ENCODE measurements at places on chromosomes 11 and 22. TPM values are rescaled to one million over a fixed set of nuclear protein-coding genes. Genes with fewer than 3 reads are reported as not detected.

Gene PGR
- 0.16 TPM for polyA plus RNA-seq

Gene SPECC1L
- polyA plus RNA-seq, result 14.3 TPM

Gene SMDT1
- polyA plus RNA-seq, result 167 TPM

Gene ABCG4
- polyA plus RNA-seq, result 0.10 TPM

Gene TNKS1BP1
- polyA plus RNA-seq, result 87.0 TPM

Gene OR5B21
- not detected for polyA plus RNA-seq

Gene BAIAP2L2
- polyA plus RNA-seq, result 1.0 TPM

Gene GALNT18
- 17.7 TPM for polyA plus RNA-seq

Gene SLC15A3
- 166 TPM for polyA plus RNA-seq

Gene MS4A4A
- polyA plus RNA-seq, result 15.6 TPM

Gene SLC37A2
- 3.2 TPM for polyA plus RNA-seq

Gene SLC17A6
- not detected for polyA plus RNA-seq

Gene C11orf65
- 0.33 TPM for polyA plus RNA-seq

Gene CD44
- 636 TPM for polyA plus RNA-seq

DNA sequence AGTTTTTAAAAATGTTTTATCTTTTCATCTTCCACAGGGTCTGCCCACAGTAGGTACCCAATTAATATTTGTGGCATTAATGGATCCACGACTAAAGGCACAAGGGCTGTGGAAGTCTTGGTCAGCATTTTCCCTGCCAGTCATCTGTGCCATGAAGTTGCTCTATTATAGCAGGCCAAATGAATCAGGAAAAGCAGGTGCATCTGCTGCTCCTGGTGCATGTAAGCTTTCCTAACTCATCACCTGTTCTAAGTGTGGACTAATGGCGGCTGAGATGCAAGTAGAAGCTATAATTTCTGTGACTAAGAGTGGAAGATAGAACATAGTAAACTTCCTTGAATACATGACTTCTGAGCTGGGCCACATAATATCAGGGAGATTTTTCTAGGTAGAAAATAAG lies 182.5 kb upstream of the TENM4 start:
- DNase-seq, result no peak

GRCh38 chr11:116278076-116278475 lies 494.7 kb downstream of the BUD13 start:
- DNase-seq, result no peak

DNA sequence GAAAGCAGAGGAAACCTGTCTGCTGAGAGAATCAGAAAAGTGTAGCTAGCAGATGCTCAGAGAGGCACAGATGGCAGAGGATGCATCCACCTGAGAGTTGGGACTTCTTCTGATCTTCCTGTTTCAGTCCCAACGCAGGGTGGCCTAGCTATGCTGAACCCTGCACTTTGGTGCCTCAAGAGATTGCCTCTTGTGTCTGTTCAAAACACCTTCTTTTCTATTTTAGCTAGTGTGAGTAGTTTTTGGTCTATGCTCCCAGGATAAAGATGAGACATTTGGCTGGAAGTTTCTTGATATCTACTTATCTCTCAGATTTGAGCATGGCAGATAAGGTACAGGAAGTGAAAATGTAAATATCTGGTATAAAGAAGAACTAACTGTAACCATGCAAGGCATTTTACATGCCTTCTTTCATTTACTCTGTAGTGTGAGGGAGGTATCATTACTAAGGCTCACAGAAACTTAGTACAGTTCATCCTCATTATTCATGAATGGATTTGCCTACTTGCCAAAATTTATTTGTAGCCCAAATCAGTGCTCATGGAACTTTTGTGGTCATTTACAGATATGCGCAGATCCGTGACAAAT lies 47.0 kb upstream of the PSMA1 start:
- no peak for DNase-seq

GRCh38 chr11:9850224-9850895 lies 186.5 kb downstream of the SWAP70 start:
- no peak for DNase-seq

DNA sequence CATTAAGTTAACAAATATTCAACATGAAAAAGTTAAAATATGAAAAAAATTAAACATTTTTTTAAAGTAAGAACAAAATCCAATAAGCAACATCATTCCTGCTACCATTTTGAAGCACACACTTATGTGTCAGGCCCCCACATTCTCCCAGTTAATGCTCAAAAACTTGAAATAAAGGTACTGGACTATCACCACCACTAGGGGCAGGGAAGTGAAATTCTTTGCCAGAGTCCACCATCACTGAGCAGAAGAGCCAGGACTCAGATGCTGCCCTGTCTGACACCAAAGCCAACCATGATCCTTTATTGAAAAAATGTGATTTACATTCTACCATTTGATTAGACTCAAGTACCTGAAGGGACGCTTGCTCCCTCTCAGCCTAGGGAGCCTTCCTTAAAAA lies 39.1 kb downstream of the PITPNB start:
- no peak for DNase-seq

- DNase-seq, result no peak
These were observed 29.8 kb downstream of the ARHGAP42 start for GRCh38 chr11:100716838-100717237.

- DNase-seq, result peak; percentile 73
These were observed 50.9 kb upstream of the YWHAH start for GRCh38 chr22:31893460-31893859.

DNA sequence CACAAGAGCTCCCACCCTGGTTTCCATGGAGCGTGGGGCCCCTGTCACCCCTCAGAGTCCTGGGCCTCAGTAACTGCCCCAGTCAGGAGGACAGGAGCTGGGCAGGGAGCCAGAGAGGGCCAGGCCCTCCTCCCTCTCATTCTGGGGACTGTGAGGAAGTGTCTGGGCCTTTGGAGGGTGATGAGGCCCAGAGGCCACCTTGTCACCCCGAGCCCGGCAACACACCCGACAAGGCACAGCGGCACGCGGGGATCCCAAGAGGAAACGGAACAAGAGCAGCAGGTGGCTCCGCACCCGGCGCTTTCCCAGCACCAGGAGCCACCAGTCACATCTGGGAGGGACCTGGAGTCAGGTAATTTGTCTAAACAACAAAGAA lies 72.1 kb downstream of the CELSR1 start:
- peak; percentile 48 for DNase-seq

GRCh38 chr11:95693298-95693697 lies 96.3 kb downstream of the FAM76B start:
- DNase-seq, result no peak

DNA sequence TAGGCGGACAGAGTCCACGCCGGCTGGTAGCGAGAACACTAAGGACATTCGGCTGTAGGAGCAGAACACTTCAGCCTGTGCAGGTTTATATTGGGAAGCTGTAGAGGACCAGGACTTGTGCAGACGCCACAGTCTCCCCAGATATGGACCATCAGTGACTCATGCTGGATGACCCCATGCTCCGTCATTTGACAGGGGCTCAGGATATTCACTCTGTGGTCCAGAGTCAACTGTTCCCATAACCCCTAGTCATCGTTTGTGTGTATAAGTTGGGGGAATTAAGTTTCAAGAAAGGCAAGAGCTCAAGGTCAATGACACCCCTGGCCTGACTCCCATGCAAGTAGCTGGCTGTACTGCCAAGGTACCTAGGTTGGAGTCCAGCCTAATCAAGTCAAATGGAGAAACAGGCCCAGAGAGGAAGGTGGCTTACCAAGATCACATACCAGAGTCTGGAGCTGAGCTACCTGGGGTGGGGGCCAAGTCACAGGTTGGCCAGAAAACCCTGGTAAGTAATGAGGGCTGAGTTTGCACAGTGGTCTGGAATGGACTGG lies 17.2 kb downstream of the P2RY2 start:
- DNase-seq, result no peak

DNA sequence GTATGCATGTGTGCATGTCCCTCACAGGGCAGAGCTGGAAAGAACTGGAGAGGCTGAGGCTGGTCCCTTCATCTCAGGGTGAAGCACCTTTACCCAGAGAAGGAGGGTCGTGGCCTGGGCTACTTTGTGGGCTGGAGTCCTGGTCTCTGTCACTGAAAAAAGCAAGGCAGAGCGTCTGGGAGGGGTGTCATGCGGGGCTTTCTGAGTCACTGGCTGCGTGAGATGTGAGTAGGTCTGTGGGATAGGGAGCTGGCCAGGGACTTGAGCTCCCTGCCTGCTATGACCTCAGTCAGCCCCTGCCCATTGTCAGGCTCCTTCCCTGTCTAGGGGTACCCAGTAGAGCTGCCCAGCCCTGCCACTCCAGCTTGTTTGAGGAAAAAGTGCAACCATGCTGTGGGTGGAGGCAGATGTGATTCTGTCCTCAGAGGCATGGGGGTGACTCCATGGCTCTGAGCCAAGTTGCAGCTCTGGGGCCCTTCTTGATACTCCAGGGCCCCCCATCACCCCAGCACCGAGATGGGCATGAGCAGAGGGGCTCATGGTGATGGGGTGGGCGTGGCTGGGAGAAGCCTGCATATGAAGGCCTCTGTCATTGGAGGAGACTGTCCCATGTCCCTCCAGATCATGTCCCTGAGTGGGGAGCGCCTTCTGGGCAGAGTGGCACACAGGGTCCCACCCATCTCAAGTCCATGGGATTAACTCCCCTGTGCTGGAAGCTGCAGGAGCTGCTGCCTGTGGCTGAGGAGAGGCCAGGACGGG lies 27.8 kb downstream of the KCNQ1 start:
- no peak for DNase-seq

- DNase-seq, result no peak
These were observed 631.4 kb upstream of the LUZP2 start for GRCh38 chr11:23865341-23865975.

GRCh38 chr11:11963842-11964773 lies 44.3 kb downstream of the DKK3 start:
- no peak for DNase-seq

- DNase-seq, result no peak
These were observed 360.2 kb downstream of the KCNA4 start for GRCh38 chr11:29656597-29656996.

- DNase-seq, result no peak
These were observed 407.1 kb upstream of the LRRC4C start for GRCh38 chr11:41866525-41866924.

- no peak for DNase-seq
These were observed 83.3 kb downstream of the BARX2 start for GRCh38 chr11:129458756-129459535.

DNA sequence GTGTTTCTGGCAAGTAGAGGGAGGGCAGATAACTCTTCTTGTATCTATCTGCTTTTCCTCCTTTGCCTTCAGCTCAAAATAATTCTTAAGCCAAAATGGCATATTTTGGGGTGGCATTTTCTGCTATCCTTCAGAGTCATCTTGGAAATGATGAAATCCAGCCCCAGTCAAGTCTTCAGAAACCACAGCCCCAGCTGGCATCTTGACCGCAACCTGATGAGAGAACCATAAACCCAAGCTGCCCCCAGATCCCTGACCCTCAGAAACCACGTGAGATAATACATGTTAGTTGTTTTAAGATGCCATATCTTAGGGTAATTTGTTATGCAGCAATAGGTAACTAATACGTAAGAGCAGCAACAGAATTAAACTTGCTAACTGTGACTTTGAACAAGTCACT lies 15.1 kb upstream of the PAMR1 start:
- no peak for DNase-seq

- DNase-seq, result peak; percentile 94
These were observed 18.9 kb upstream of the C11orf96 start for GRCh38 chr11:43923406-43924111.

DNA sequence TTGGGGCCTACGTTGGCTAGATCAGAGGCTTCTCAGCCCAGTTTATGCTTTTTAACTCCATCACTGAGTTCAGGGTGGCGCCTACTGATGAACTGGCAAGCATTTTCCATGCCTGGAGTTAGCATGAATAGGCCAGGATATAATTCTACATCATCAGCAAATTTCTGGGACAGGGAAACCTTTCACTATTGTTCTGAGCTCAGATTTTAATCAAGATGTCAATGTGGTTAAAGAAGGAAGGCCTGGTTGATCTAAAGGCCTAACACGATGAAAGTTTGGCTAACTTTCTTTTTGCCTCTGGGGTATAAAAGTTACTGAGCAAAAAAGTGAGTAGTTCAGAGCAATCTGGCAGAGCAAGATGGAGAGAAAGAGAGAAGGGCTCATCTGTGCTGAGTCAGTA lies 21.7 kb upstream of the IFITM3 start:
- no peak for DNase-seq

- DNase-seq, result peak; percentile 70
These were observed 3.4 kb downstream of the EMID1 start for GRCh38 chr22:29208879-29209623.

- DNase-seq, result no peak
These were observed 66.8 kb downstream of the BRD1 start for GRCh38 chr22:49760630-49761571.

- DNase-seq, result no peak
These were observed 15.3 kb upstream of the OR10V1 start for GRCh38 chr11:59728913-59729312.

DNA sequence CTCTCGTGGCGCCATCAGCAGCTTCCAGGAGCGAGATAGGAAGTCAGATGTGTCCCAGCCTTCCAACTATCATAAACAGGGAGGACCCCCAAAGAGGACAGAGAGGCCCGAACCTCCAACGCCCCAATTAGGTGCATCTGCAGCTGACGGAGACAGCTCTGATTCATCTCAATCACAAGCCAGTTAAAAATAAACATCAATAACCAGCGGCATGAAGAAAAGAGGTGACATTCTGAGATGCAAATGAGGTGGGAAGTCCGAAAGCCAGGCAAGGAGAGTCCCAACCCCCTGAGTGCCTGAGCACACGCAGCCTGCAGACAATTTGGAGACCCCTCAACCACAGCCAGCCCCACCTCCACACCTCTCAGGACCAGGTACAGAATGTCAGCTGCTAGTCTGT lies 28.1 kb upstream of the IGSF9B start:
- DNase-seq, result no peak

DNA sequence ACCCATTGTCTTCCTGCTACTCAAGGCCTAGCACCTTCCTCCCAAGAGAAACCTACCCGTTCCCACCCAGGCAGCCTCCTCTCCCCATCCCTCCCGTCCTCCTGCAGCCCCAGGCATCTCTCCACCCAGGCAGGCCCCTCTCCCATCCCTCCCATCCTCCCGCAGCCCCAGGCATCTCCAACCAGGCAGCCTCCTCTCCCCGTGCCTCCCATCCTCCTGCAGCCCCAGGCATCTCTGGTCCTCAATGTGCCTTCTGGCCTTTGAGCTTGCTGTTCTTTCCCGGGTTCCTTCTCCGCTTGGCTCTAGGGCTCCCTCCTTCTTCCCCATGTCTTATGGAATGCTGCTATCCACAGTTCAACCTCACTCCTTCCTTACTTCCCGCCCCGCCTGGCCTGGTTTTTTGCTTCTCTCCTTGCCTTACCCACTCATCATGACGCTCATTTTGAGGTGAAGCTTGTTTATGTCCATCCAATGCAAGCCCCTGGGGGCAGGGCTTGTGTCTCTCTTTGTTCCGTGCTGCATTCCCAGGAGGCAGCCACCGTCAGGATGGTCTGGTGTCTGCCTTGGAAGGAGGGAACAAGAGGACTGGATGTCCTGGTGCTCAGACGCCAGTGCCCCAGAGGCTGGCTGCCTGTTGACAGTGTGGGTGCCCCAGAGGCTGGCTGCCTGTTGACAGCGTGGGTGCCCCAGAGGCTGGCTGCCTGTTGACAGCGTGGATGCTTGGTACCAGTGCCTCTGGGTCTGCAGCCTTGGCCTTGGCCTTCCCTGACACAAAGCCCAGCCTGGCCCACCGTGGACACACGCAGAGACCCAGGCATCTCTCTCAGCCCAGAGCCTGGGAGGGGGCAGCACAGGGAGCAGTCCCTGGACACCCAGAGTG lies 815.7 kb downstream of the BRD1 start:
- DNase-seq, result no peak

Data from lung (tissue), 17 donors.